ENCODE measurements at places on chromosomes 13 and 19.

- no peak for DNase-seq
Observed at GRCh38 chr13:70253411-70253810, 145.2 kb upstream of the KLHL1 start.

DNA sequence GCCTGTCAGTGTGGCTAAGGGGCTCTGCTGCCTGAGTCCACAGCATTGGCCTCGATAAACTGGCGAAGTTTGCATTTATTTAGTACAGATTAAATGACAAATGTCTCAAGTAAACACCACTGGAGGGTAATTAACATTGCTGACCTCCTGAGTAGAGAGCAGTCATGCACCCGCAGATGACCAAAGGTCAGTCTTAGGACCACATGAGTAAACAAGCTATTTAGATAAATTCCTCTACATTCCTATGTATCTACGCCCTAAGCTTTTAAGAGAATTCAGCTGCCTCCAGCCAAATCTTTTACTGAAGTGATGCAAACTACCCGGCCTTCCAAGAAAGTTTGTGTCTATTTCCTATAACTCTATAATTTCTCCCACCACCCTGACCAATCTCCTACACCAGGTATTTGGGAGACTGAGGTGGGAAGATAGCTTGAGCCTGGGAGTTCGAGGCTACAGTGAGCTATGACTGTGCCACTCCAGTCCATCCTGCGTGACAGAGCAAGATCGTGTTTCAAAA is 22.9 kb downstream of the CD70 start:
- DNase-seq: no peak

DNA sequence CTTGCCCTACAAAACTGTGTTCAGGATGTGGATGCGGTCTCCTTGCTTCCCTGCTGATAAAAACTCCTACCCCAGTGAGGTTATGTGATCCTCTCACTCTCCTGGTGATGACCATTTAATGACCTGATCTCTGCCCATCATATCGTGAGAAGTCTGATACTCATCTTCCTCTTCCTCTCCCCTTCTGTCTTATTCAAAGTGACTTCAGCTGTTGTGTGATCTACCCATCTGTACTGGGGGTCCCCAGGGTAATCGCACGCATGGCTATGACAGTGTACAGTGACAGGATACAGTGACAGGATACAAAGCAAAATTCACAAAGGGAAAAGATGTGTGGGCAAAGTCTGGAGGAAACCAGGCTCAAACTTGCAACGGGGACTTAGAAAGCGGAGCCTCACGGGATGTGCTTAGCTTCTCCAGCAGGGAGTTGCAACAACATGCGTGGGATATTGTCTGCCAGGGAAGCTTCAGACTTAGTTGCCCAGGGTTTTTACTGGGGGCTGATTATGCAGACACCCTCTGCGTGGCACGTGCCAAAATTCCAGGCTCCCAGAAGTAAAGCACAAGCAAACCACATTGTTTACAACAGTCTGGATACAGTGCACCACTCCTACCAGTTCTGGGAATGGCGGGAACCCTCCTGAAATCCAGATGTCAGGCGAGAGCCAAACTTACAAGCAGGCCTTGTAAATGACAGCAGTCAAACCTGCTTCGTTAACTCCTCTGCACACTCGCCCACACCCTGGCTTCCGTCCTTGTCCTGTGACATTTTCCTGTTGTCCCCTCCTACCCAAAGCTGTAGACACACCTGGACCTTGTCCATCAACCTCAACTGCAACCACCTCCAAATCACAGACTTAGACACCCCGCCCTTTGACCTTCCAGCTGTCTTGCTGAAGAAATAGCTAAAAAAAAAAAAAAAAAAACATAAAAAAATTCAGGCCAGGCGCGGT is 18.0 kb upstream of the GARRE1 start:
- DNase-seq: no peak

GRCh38 chr13:48448285-48448958 is 35.5 kb upstream of the LPAR6 start:
- no peak for DNase-seq

DNA sequence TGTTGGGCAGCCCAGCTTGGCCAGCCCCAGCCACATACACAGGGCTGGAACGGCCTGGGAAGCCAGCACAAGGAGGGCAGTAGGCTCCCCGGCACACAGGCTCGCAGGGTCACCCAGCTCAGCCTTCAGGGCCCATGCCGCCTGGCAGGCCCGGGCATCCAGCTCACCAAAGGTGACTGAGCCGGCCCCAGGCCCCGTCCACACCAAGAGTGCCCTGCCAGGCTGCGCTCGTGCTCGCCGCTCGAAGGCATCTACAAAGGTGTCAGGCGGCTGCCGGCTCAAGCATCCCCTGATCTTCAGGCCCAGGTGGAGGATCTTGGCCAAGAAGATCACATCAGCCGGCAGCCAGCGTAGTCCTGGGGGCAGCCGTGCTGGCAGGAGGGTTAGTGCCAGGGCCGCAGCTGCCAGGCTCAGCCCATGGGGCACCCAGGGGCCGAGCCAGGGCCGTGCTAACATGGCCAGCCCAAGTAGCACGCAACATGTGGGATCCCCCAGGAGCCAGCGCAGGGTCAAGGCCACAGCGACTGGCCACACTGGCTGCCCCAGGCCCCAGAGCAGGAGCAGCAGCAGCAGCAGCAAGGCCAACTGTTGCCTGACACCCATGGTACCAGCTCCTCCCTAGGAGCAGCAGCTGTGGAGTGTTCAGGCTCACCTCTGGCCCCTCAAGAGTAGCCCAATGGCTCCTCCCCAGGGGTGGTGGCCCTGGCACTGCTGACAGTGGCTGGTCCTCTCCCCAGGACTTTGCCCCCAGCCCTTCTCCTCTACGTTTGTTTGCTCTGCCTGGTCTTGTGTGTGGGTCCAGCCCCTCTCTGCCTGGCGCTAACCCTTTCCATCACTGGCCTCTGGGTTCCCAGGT is at the start of gene SLC27A5:
Gene SLC27A5, minus strand, starts transcription at position 640 of the 856 bp plus-strand sequence. Its CDS starts 37 bp downstream, at position 603.
- DNase-seq: no peak

Data from ACHN (cell line).